ENCODE measurements at places on chromosomes 2 and 18. TPM values are rescaled to one million over a fixed set of nuclear protein-coding genes. Genes with fewer than 3 reads are reported as not detected.

DNA sequence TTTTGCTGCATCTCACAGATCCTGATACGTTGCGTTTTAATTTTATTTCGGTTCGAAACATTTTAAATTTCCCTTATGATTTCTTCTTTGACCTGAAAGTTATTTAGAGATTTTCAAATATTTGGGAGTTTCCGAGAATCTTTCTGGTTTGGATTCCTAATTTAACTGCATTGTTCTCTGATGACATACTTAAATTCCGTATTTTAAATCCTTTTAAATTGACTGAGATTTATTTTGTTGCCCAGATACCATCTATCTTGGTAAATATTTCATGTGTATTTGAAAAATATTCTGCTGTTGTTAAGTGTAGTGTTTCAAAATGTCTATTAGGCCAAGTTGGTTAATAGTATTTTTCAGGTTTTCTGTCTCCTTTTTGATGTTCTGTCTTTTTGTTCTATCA lies 37.7 kb downstream of the MROH2A start:
- no peak for DNase-seq

DNA sequence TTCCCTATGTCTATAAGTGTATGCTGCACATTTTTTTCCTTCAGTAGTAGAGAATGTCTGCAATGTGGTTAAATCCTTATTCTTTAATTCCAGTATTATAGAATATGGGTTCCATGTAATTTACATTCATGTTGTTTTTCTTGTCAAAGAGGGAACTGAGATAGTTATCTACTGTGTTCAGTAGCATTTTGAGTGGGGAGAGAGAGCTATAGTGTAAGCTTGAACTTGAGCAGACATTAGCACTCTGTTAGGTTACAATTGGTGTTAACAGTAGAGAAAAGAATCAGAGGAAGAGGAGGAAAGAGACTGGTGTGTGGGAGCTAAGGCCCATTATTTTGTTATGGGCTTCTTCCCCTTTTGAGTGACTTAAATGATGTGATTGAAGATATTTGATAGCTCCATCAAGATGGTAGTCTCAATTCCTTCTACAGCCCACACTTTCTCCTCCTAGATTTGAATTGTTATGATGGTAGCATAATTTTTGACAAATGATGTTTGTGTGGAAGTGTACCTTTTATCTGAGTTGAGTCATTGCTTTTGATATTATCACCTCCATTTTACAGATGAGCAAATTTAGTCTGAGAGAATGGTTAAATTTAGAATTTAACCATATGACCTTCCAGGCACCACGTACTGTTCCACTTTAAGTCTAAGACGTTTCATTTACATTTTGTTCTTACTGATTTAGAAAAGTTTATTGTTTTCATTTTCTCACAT lies 71.3 kb downstream of the FMNL2 start:
- no peak for DNase-seq

GRCh38 chr2:73386894-73387636 lies 1.4 kb downstream of the ALMS1 start:
- DNase-seq, result no peak

DNA sequence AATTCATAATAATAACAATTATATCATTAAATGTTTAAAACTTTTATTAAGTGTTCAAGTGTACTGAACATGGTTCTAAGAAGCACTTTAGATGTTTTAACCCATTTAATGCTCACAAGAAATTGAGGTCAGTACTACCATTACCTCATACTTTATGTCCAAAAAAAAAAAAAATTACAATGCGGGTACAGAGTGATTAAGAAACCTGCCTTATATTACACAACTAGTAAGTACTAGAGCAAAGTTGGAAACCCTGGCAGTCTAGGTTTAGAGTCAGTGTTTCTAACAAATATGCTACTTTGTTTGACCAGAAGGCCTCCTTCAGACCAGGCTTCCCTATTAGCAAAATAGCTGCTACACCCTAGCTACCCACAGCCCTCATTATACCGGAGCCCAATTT lies 28.5 kb downstream of the PLEKHM3 start:
- DNase-seq, result no peak

GRCh38 chr2:158042245-158042644 lies 59.4 kb upstream of the UPP2 start:
- DNase-seq, result no peak

GRCh38 chr18:48974304-48975119 lies 23.7 kb upstream of the SMAD7 start:
- DNase-seq, result no peak

GRCh38 chr2:66888791-66889631 lies 454.1 kb downstream of the MEIS1 start:
- no peak for DNase-seq

DNA sequence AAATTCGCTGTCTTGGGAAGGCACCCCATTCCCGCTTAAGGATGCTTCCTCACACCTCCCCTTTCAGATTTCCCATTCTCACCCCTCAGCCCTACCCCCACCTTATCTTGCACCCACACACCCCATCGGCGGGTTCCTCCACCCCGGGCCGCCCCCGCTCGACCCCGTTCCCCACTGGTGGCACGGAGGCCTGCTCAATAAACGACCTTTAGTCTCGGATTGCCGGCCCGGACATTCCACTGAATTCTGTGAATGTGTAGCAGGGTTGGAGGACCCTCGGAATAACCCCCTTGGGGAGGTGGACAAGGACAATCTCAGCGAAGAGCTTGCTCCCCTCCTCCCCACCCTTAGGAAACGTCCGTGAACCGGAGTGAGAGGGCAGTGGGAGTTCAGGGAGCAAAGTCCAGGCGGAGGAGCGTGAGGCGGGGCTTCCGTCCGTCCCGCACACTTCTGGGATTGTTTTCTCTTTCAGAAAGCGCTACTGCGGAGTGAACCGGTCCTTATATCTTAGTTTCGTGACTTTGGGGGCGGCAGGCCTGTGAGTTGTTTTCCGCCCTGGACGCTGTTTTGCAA lies 2.8 kb upstream of the LBX2 start:
- no peak for DNase-seq

DNA sequence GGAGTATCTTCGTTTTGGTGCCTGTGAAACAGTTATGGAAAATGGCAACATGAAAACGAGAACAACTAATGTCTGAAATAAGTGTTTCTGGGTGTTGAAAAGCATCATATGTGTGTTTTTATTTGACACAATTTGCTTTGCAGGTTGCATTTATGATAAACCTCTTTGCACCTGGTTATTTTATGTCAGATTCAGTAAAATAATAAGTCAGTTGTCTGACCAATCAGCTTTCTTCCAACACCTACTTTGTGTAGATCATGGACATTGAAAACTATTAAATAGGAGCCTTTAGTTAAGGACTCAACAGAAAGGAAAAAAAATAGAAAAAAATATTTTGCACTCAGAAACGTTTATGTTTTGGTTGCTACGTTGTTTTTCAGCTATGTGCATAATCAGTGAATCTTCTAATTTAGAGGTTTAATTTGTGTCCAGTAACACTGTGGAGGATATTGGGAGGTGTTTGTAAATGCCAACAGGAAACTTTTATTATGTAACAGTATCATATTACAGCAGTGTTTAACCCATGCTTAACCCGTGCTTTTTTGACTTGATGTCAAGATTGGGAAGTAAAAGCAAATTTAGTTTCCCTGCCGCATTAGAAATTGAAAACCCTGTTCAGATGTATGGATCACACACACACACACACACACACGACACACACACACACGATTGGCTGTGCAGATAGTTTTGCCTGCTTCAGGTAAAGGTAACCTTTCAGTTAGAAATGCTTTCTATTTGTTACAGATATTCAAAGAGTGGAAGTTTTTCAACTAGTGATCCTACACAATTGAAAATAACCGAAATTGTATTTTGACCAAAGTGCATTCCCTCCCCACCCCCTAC lies 2.6 kb downstream of the PKP4 start:
- no peak for DNase-seq

GRCh38 chr2:60794271-60794863 lies 38.3 kb downstream of the PAPOLG start:
- no peak for DNase-seq

DNA sequence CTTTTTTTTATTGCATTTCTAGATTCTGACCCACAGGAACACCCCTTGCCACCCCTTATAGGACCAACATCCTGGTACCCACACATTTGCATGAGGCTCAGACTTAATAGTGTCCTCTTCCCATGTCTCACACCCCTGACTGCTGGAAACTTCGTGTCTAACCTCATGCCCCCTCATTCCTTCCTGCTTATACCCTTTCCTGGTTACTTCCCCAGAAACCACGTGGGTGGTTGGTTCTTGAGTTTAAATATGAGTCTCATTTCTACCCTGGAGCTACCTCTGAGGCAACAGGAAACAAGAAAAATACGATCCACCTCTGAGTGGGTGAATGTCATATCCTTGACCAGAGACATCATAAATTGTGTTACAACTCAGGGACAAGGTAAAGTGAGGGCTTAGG lies 1.6 kb downstream of the TNP1 start:
- DNase-seq, result no peak

DNA sequence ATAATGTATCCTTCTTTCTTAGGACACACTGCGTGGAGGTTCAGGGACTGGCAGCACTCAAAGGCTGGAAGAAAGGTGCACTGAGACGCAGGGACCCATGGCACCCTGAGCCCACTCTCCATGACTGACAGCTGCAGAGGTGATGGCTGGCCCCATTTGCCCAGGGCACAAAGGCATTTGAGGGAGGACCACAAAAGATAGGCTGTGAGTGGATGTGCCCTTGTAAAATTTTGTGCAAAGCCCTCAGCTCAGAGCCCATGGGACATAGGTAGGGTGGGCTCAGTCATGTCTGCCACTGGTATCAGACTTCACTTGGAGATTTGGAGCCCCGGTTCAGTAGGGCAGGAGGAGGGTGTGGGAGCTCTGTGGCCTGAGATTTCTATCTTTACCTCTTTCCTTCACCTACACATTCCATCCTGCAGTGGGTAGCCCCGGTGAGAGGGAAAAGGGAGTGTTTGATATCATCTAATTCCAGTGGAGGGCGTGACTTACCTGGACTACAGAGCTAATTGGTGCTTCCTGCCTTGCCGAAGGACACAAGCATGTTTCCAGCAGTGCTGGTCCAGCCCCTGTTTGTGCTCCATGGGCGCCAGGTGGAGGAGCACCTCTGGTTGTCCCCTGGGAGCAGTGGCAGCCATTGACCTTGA lies 312.2 kb downstream of the EN1 start:
- no peak for DNase-seq

GRCh38 chr18:6857300-6857699 lies 127.8 kb downstream of the ARHGAP28 start:
- no peak for DNase-seq

- no peak for DNase-seq
These were observed 45.4 kb upstream of the ANKRD62 start for GRCh38 chr18:12048010-12048826.

GRCh38 chr2:194044321-194044720 lies 1612.7 kb upstream of the SLC39A10 start:
- no peak for DNase-seq

- no peak for DNase-seq
These were observed 97.0 kb downstream of the RNF144A start for GRCh38 chr2:7014174-7014640.

DNA sequence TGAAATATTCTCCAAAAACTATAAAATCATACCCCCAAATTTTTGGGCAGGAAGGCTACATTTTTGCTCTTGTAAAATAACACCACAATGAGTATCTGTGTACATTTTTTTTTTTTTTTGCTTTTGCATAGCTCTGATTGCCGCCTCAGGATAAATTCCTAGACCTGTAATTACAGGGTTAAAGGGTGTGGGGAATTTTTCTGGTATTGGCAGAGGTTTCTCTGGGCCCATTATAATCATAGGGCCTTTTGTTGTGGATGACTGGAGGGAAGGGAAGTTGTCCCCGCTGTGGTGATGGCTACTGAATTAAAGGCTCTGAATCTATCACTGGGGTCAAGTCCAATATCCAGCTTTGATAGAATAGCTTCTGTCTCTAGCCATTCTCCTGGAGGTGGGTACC lies 26.6 kb downstream of the CCDC195 start:
- DNase-seq, result no peak

GRCh38 chr2:60029566-60029883 lies 523.9 kb downstream of the BCL11A start:
- no peak for DNase-seq

GRCh38 chr2:188787021-188787657 lies 187.0 kb upstream of the COL3A1 start:
- DNase-seq, result no peak

DNA sequence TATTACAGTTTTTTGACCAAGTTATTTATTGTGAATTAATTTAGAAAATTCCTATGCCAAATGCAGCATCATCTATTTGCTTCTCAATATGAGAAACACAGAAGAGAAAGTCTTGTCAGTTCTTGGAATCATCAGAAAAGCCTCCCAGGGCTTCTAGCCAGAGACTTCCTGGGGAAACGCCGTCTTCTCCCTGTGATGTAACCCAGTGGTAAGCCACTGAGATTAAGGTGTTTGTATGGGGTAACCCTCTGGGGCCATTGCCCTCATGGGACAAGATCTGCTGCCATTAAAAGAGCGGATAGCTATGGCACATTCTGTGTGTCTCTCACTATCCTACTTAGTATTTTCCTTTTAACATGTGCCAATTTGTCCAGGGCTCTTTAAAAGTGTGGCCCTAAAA lies 28.0 kb downstream of the ANKRD29 start:
- DNase-seq, result no peak

GRCh38 chr2:200922439-200922838 lies 33.3 kb downstream of the NIF3L1 start:
- DNase-seq, result no peak

- DNase-seq, result no peak
These were observed 15.0 kb upstream of the OTX1 start for GRCh38 chr2:63035660-63036059.

DNA sequence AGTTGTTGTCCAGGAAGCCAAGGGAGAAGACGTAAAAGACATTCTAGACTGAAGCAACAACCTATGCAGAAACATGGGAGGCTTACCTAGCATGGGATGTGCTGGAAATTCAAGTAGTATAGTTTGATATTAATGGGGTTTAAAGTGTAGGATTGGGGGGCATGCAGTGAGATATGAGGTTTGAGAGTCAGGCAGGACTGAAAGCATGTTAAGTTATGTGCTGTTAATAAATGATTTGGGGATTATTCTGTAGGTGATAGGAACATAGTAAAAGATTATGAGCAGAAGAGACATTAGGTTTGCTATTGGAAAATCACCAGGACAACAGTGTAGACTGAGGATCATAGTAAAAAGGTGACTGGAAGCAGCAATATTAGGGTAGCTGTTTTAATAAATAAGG lies 3.2 kb downstream of the EHBP1 start:
- no peak for DNase-seq

DNA sequence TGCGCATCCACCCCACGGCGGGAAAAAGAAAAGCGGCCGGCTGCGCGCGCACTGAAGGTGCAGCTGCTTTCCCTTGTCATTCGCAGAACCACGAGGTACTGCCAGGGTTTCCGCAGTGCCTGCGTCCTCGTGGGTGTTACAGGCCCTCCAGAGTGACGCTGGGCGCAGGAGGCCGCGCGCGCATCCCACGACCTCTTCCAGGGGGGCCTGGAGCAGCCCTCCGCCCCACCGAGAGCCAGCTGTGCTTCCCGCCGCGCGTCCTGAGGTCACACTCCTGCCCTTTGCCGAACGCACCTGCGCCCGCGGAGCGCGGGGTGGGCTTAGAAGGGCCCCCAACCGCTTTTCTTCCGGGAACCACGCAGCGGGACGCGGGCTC lies 378 bp upstream of the IAH1 start:
- peak; percentile 71 for DNase-seq

GRCh38 chr2:79511320-79511951 lies 1.4 kb upstream of the CTNNA2 start:
- peak; percentile 57 for DNase-seq

TUBA3E gene
- total RNA-seq, result not detected

FAP gene
- total RNA-seq, result 10.4 TPM

OSR1 gene
- total RNA-seq, result 11.6 TPM

PAX8 gene
- 1.2 TPM for total RNA-seq

FKBP1B gene
- total RNA-seq, result 11.1 TPM

EML6 gene
- 0.89 TPM for total RNA-seq

ALPG gene
- not detected for total RNA-seq

SPR gene
- total RNA-seq, result 14.4 TPM

IL36G gene
- total RNA-seq, result not detected

CFAP221 gene
- 1.8 TPM for total RNA-seq

COL3A1 gene
- 191 TPM for total RNA-seq

Measured in sciatic nerve (tissue), 2 donors.